Activated T-cell treated with anti-CD3 and anti-CD28 coated beads for 48 hours (primary cell): ENCODE measurements at places on chromosomes 6 and 20.

GRCh38 chr6:54535568-54535967, 227.3 kb downstream of the TINAG start:
- DNase-seq, result no peak

DNA sequence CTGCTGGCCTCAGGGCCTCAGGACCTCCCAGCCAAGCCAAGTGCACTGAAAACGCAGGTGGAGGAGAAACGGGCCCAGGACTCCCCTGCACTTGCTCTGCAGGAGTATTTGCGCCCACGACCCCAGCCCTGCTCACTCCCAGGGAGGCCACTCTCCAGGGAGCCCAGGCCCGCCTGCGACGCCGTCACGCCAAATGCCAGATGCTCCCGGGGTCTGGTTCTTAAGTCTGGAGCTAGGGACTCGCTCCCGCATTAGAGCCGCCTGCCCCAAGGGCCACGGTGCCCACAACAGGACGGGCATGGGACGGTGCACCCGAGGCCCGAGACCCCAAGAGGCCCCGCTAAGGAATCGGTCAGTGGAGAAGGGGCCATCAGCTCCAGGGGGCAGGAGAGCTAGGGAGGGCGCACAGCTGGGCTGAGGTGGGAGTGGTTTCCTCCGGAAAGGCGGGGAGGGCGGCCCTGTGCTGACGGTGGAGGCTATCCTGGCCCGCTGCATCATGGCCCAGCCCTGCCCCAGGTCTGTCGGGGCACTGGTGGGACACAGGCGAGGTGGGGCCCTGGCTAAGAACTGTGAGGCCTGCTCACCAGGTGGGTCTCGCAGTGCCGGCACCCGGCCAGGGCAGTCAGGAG, 44.1 kb upstream of the CHRNA4 start:
- DNase-seq, result no peak

DNA sequence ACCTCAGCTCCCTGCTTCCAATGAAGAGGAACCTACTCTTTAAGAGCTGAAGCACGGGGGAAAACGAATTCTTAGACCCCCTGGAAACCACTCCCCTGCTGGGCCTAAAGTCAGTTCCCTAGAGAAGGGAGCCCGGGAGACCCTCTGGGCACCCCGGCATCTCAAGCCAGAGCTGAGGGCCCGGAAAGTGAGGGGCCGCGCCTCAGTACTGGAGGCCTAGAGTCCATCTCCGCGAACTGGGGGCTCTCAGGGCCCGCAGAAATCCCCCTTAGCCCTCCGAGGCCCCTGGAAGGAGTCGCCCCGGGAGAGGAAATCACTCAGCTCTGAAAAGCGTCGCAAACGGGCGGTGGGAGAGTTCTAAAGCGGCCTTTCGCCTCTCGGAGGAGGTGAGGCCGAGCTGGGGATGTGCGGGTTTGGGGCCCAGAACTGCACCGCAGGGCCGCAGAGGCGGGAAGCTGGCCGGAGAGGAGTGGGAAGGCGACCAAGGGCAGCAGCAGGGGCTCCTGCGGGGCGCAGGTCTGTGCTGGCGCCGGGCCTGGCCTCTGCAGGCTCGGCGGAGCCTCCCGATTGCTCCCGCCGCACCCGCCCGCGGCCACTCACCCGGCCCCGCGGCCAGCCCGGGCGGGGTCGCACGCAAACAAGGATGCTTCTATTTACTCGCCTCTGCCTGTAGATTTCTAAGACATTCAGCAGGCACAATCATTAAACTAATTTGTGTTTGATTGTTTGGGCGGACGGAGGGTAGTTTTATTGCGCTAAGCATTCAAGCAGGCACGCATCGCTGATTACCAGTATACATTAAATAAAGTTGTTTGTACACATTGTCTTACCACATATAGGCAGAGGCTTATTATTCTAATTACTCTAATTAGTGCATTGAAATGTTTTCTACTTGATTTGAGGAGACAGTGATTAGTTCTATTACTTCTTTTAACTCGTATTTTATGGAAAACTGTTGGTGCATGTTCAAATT, 9.2 kb downstream of the POU3F2 start:
- DNase-seq, result no peak

- DNase-seq, result no peak
Measured at GRCh38 chr6:45388328-45388727, 10.6 kb upstream of the SUPT3H start.

- DNase-seq, result no peak
Measured at GRCh38 chr6:145267076-145267867, 468.0 kb downstream of the EPM2A start.

DNA sequence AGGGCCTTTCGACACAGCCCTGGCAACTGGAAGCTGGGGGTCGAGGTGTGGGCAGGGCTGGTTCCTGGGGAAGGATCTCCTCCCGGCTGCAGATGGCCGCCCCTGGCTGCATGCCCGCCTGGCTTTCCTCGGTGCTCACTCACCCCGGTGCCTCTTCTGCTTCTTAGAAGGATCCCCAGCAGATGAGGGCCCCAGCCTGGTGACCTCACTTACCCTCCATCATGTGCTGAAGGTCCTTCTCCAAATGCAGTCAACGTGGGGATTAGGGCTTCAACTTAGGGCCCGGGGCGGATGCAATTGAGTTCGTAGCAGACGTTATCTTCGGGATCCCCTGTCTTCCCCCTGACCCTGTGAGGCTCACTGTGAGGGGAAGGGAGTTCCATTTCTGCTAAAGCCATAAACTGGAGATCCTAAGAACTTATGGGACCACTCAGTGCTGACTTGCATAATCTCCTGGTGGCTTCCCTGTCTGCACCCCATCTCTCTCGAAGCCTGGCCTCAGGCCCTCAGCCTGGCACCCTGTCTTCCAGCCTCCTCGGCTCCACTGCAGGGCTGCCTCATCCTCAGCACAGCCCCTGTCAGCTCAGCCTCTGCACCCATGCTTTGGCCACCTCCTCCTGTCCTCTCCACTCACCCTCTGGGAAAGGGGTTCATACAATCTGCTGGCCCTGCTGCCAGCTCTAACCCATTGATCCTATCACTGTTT, 92.6 kb downstream of the THBS2 start:
- DNase-seq, result no peak

GRCh38 chr6:167116109-167116837, 6.6 kb upstream of the CCR6 start:
- no peak for DNase-seq

DNA sequence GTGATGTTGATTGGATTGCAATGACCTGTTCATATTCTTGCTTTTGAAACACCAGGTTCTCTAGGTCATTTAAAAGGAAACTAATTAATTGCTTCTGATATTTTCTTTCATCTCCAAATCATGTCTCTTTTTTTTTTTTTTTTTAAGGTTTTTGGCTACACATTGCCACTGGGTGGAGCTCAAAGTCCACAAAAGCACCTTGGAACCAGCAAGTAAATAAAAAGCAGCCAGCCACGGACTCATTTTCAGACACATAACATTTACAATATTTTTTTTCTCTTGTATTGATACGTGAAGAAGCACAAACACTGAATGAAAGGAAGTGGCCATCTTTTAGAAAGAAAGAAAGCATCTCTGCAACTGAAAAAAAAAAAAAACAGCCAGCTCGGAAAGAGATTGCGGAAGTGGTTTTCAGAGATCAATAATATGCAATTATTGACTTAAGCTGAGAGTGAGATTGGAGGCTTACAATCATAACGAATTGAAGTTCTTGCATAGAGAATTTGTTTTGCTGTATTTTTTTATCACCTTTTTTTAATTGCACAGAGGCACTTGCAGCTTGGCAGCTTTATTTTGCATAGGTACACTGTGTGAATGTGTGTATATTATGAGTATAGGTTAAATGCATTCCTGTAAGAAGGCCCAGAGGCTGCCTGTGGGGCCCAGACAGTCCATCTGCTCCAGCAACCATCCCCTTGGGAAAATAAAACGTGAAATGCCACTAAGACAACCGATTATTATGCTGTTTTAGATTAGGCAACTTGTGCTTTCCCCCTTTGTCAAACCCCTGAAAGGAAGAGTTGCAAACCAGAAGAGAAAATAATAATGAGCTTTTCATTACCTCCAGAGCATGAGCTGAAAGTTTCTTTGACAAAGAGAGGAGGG, 28.2 kb downstream of the CGA start:
- DNase-seq, result no peak

DNA sequence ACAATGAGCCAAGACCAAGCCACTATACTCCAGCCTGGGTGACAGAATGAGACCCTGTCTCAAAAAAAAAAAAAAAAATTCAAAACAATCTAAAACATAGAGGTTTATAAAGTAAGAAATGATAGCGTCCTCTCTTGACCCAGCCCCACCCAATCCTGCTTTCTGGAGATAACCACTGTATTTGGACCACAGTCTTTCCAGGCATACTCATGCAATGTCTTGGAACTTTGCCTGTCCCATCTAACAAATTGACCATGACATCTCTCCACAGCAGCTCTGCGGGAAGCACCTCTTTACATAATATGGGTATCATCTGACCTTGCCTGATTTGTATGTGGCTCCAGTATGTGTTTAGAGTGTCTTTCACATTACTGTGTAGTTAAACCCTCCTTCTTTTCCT, 9.1 kb upstream of the SHLD1 start:
- no peak for DNase-seq

- no peak for DNase-seq
Measured at GRCh38 chr6:30500421-30501355, 11.4 kb downstream of the HLA-E start.

DNA sequence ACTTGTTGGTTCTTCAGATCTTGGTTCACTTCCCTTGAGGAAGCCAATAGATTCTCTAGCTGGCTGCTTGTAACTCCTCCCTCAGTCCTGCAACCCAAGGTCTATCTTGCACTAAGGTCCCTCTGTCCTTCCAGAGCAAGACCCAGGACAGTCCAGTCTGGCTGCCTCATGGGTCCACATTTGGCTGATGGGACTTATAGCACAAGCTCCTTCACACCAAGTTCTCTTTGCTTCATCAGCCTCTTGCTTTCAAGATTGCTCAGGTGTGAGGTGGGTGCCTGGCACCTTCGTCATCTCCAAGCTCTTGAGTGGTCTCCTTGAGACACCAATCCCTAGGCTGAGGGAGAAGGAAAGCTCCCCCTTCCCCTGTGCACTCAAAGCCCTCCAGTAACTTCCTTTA, 28.3 kb downstream of the NSFL1C start:
- no peak for DNase-seq

GRCh38 chr6:2721219-2721618, 29.5 kb downstream of the MYLK4 start:
- DNase-seq, result no peak

- no peak for DNase-seq
Measured at GRCh38 chr20:19696620-19697019, 61.4 kb upstream of the RIN2 start.

- DNase-seq, result no peak
Measured at GRCh38 chr6:74096329-74096728, 400.3 kb downstream of the CD109 start.

DNA sequence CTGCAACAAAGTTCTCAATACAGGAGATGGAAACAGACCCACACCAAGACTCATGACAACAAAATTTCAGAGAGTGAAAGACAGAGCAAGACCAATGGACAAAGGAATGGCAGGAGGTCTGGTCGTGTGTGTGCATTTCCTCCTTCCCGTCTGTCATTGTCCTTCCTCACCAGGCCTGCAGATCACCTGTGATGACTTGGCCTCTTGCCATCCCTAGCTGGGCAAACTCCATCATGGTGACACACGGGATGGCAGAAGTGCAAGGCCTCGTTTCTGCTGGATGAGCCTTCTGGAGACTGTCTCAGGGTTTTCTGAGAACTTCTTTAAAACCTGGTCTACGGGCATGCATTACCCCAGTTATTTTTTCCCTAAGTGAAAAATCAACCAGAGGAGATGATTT, 49.2 kb downstream of the RPP21 start:
- DNase-seq, result no peak

DNA sequence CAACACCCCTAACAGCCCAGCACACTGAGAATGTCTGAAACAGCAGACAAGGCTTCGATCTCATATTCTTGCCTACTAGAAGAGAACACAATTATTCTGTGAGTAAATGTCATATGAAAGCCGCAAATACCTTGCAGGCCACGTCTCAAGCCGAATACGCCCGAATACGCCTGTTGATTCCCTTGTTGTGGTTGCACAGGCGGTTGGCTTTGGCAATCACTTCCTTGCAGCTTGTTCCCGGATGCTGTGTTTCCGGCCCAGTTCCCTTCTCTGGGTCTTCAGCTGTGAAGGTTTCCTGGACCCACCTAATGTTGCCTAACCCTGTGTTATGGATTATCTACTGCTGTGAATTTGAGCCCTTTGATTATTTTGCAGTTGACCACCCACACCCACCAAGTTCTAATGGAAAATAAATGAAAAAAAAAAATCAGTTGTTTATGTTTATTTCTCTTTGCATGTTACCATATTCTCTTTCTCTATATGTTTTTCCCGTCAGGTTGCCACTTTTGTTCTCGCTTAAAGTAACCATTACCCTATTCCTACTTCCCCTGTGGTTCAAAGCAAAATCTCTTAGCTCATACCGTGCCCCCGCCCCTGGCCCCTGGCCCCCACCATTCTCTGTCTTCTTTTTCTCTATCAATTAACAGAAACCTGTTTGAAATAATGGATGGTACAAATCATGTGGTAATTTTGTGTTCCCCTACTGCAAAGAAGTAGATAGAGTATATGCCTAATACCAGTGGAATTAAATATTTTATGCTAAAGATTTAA, 172.4 kb downstream of the ADGB start:
- DNase-seq, result peak; percentile 25

GRCh38 chr6:79469376-79470246, 67.6 kb downstream of the LCA5 start:
- DNase-seq, result no peak
